Stimulated activated CD4-positive, alpha-beta T cell treated with anti-CD3 and anti-CD28 coated beads, Interleukin-1b, Interleukin-23, amount 100 ng/mL, for 48 hours (primary cell): ENCODE measurements at places on chromosomes 2 and 18.

DNA sequence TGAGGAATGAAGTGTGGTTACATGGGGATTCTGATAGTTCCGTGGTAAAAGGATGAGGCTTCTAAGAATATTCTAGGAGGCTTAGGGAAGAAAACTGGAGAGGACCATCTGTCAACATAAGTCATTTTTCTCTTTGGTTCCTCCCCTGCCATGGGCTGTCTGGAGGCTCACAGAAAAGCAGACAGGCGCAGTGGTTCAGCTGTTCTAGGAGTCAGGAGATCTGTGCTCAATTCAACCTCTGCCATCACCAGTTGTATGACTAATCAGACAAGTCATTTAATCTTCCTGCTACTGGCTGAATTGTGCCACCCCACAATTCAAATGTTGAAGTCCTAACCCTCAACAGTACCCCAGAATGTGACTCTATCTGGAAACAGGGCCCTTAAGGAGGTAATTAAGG, 36.4 kb downstream of the ADAM17 start:
- no peak for DNase-seq

DNA sequence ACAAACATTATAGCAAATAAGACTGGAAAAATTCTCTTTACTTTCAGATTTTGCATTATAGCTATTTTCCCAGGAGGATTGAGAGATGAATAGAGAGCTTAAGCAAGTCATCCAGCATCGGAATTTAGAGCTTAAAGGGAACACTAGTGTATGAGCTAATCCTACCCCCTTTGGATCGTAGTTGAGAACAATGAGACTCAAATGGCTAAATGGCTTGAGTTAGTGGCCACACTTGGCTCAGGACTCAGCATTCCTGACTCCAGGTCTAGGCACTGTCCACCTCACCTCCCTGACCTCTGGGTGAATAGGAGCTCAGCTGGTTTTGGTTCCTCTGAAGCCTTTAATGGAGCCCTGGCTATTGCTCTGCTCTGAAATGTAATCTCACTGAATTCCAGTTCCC, 97.5 kb upstream of the CXCR4 start:
- no peak for DNase-seq

DNA sequence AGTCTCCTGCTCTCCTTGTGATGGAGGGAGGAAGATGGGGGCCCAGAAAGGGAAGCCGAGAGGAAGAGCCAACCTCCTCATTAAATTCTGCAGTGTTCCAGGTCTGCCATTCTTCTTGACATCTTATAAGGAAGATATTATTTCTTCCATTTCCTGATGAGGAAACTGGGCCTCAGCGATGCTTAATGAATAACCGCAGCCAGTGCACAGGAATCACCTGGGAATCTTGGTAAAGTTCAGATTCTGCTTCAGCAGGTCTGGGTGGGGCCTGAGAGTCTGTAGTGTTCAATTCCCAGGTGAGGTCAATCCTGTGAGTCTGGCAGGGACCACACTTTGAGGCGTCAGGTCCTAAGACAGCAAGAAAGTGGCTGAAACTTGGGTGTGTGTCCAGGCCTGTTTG, 17.3 kb downstream of the PCARE start:
- no peak for DNase-seq

GRCh38 chr2:75456111-75456510, 104.6 kb downstream of the EVA1A start:
- no peak for DNase-seq

GRCh38 chr18:24663026-24663425, 202.6 kb downstream of the HRH4 start:
- no peak for DNase-seq

GRCh38 chr2:202479090-202479489, 103.0 kb downstream of the BMPR2 start:
- no peak for DNase-seq

GRCh38 chr2:5035057-5035488, 657.1 kb upstream of the SOX11 start:
- no peak for DNase-seq

- DNase-seq, result no peak
Measured at GRCh38 chr2:134372611-134373131, 118.8 kb downstream of the MGAT5 start.

DNA sequence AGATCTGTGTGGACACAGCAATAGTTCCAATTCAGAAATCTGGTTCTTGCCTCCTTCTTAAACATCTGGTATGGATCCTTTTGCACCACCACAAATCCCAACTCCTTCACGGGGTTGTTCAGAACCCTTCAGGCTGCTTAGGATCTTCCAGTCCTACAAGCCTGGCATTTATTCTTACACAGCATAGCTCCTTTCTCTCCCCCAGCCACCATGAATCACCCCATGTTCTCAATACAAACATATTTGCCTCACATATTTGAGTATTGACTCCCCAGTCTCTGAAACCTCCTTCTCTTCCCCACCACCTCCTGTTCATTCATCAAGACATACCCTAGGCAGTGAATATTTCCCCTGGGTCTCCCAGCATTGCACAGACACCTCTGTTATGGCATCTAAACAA, 155.2 kb downstream of the ALK start:
- DNase-seq, result no peak

GRCh38 chr2:188381614-188382013, 89.9 kb downstream of the GULP1 start:
- no peak for DNase-seq

GRCh38 chr2:155895016-155895415, 437.5 kb downstream of the NR4A2 start:
- DNase-seq, result no peak

GRCh38 chr2:44016282-44016681, 20.5 kb upstream of the LRPPRC start:
- peak; percentile 22 for DNase-seq

DNA sequence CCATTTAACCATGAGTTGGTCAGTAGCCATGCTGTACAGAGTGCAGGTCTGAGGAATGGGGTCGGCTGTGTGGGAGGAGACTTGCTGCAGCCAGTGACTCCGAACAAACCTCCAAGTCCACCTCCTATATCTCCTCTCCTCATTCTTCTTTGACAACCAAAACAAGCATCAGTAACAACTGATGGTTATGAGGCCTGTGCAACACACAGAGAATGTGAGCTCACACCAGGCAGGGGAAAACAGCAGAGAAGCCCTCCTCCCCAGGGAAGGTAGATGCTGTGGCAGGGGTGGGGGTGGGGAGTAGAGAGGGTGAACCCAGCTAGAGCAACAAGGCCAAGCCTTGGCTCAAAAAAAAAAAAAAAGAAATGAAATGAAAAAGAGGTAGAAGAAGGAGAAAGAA, 12.3 kb upstream of the CNGA3 start:
- DNase-seq, result no peak

DNA sequence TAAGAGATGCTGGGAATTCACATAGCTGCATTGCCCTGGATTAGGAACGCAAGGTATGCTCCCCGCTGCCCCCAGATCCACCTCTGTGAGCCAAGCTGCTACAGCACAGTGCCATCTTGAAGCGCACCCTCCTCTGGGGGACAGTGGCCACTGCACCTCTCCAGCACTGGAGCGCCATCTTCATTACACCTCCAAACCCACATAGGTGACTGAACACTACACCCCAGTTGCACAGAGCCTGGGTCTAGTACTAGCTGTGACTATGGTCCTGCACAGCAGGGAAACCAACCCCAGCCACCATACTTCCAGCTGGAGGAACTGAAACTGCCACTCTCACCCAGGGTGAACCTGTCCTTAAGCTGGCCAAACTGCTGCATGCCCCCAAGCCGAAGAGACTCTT, 84.6 kb downstream of the TMEM237 start:
- DNase-seq, result no peak

- no peak for DNase-seq
Measured at GRCh38 chr2:7027956-7028655, 110.9 kb downstream of the RNF144A start.

- DNase-seq, result no peak
Measured at GRCh38 chr2:39413063-39413737, 23.9 kb downstream of the MAP4K3 start.

DNA sequence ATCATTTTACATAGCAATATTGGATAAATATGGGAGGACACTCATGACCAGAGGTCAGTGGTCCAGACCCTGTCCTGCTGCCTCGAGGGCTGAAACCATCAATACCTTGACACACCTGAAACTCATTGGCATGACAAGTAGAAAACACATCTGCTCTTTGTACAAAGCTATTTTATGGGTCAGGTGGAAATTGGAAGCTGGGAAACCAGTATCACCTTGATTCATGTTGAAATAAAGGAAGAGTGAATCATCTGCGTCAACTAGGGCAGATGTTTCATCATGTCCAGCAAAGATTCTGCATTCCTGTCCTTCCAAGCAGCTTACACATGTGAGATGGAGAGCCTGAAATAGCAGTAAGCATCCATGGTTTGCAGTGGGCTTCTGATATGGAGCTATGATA, 80.0 kb upstream of the ERBB4 start:
- no peak for DNase-seq

DNA sequence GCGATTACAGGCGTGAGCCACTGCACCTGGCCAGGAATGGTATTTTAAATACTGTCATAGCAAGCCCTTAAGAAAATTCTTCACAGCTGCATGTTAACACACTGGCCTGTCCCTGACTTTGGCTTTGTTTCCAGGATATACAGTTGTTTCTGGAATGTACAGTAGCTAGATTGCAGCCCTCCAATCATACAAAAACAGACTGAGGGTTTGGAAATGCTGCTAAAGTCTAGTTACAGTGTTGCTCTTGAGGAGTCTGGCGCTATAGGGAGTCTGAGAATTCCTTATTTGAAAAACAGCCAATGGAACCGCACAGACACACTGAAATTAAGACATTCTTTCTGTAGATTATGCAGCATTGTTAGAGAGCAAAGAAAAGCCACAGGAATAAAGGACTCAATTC, 37.7 kb downstream of the STON1 start:
- DNase-seq, result no peak

GRCh38 chr2:75424936-75425619, 135.7 kb downstream of the EVA1A start:
- DNase-seq, result no peak

GRCh38 chr2:150572961-150573395, 85.5 kb upstream of the RND3 start:
- DNase-seq, result no peak

DNA sequence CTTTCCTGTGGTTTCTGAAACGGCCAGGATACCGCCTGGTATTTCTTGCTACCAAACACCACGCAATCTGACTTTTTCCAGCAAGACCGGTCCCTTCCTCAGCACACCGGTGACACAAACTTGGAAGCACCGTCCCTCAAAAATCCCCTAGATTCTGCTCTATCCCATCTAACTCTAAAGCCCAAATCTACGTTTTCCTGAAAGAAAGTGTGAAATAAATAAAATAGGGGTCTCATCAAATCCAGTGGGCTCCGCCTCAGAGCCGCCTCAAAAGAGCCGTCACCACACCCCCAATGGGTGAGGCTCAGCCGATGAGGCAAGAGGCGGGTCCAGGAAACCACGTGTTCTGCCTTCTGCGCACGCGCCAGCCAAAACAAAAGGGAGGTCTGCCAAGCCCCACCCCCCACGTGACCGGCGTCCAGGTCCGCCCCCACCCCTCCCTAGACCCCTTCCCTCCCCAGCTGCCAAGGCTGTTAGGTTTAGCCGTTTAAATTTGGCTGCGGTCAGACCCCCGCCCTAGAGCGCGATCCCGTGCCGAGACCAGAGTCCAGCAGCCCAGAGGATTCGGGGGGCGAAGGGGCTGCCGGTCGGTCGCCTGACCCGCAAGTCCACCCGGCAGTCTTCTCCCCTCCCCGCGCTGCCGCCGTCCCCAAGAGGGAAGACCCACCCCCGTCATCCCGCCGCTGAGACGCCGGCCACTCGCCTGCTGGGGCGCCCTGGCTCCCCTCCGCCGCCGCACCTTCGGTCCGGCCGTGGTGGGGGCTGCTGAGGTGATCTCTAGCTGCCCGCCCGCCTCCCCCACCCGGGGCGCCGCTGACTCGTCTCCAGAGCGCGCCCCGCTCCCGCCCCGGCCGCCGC, 534 bp downstream of the KANSL1L start:
- DNase-seq, result peak; percentile 97

DNA sequence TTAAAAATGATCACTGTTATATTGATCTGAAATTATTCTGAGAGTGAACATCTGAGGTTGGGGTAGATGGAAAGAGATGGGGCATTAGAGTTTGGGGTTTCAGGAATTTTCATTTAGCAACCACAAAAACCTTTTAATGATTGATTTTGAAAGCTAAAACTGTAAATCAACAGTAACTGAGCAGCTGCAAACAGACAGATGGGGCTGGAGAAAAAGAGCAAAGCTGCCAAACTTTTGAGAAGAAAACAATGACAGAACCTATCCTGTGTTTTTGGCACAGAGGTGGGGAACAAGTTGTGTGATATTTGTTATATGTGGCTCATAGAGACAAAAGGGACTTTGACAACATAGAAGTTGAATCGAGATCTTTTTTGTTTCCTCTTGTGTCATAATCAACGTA, 415.8 kb upstream of the DSEL start:
- DNase-seq, result no peak

DNA sequence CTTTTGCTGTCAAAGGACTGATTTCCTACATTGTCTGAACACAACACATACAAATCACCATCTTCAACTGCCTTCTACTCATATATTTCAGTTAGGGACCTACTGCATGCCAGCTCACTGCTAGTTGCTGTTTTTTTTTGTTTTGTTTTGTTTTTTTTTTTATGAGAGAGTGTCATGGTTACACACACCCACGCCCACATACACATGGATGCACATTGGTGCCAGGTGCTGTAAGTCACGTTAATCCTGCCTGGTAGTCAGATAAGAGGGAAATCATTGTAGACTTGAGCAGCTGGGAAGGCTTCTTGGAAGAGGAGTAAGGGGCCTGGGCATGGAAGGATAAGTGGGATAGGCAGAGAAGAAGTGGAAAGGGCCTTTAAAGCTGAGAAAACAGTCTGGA, 209.9 kb downstream of the TDRD15 start:
- DNase-seq, result no peak

DNA sequence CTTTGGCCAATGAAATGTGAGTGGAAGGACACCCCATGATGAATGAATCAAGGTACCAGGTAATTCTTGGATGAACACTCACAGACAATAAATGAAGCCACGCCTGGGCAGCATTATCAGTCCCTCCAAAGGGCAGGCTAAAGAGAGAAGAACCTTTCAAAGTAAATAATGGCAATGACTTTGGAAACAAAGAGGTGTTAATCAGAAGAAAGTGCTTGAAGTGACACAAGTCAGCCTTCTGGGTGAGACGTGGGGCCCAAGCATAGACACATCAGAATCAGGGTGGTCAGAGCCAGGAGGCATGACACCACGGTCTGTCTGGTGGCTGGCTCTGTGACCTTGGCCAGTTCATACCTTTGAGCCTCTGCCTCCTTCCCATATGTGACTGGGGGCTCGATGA, 103.3 kb downstream of the POLR1A start:
- no peak for DNase-seq

DNA sequence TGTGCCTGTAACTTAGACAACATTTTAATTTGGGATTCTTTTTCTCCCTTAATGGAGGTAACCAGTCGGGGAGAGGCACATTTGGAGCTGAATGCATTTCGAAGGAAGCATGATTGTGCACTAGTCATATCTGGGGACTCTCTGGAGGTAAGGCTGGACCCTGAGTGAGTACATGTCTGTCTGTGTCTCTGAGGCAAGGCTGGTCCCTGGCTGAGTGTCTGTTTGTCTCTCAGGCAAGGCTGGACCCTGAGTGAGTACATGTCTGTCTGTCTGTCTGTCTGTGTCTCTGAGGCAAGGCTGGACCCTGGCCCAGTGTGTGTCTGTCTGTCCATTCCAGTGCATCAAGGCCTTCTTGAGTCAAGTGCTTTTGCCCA, 51.5 kb upstream of the NFATC1 start:
- no peak for DNase-seq
